Ovary (tissue), 10 donors: ENCODE measurements at places on chromosomes 1 and 21. TPM values are rescaled to one million over a fixed set of nuclear protein-coding genes. Genes with fewer than 3 reads are reported as not detected.

The COL6A2 gene
- 831 TPM for total RNA-seq

The CD34 gene
- 21.9 TPM for total RNA-seq

The MATN1 gene
- 0.72 TPM for total RNA-seq

DNA sequence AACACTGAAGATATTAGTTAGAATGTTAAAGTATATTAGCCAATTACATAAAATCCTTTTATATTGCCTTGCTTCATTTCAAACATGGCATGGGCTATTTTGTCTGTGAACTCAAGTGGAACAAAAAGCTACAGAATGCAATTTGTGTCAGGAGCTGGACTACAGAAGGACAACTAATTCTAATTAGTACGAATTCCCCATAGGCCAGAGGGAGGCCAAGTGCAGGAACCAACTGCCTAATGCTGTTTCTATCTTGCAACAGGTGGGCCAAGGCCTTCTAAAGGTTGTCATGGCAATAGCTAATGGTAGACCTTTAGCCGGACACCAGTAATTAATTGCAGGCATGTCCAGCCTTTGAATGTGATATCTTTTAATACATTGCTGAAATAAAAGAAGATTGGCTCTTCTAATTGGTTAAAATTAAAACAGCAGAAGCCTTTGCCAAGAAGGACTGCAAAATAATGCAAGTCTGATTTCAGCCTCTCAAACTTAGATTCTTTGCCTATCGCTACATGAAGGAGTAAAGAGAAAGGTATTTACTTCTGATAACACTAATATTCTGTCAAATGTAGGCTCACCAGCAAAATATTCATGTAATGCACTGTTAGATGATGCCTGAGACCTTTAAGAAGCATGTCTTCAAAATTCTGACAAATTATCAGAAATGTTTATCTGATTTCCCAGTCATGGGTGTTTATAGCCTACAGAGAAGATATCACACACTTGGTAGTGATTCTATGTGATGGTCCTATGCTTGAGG lies 232.1 kb downstream of the LMO4 start:
- DNase-seq = no peak

DNA sequence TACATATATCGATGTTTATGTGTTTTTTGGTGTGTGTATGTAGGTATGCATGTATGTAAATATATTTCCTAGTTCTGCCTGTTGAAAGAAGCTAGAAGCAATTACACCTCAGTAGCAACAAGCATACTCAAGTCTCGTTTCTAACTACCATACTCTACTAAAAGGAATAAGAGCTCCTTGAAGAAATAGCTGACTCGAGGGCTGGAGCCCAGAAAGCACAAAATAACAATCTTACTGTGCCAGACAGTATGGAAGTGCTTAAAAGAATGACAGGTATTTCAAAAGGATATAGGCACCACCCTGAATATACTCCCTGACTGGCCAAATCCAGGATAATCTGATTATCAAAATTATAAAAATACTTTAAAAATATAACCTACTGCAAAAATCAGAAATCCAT lies 23.2 kb downstream of the FUBP1 start:
- DNase-seq = no peak

GRCh38 chr1:193417403-193417802 lies 231.0 kb upstream of the B3GALT2 start:
- DNase-seq = no peak

DNA sequence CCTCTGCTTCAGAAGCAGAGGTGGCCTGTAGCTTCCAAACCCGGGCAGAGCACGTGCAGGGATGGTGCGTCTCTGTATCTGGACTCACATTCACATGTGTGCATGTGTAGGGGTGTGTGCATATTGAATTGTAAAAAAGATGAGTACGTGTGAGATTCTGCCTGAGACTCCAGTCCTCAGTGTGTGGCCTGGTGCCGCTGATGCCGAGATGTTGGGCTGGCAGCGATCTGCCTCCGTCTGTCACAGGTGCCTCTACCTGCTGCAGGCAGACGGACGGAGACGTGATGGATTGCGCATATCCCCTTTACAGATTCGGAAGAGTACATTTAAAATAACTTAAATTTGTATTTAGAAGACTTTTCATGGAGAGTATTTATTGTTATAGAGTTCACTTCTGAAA lies 53.6 kb downstream of the ADARB1 start:
- DNase-seq = no peak

GRCh38 chr1:10361515-10361914 lies 37.3 kb upstream of the PGD start:
- DNase-seq = no peak

DNA sequence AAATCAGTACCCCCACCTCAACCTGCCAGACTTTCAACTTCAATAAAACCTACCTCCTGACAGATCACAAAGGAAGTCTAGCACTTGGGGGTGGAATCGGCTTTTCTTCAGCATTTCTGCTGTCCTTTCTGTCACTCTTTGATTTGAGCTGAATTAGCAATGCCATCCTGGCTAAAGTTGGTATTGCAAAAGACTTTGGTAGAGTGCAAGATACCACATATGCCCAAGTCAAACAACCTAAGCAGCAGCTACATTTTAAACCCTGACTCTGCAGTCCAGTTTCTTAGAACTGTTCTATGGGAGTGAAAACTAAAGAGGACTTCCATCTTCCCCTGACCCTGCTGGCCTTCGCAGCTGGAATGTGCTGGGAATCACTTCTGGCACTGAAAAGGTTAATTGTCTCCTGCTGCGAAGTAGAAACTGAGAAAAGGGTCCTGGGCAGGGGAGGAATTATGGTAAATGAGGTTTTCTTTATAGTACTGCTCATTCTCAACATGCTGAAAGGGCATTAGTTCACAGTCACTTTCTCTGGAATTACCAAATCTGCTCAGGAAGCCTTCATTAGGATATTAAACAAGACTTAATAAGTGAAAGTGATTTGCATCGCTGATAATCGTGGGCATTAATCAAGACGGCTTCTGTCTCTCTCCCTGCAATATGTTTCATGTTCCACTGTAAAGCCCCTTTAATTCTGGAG lies 126.2 kb upstream of the SMYD2 start:
- no peak for DNase-seq

DNA sequence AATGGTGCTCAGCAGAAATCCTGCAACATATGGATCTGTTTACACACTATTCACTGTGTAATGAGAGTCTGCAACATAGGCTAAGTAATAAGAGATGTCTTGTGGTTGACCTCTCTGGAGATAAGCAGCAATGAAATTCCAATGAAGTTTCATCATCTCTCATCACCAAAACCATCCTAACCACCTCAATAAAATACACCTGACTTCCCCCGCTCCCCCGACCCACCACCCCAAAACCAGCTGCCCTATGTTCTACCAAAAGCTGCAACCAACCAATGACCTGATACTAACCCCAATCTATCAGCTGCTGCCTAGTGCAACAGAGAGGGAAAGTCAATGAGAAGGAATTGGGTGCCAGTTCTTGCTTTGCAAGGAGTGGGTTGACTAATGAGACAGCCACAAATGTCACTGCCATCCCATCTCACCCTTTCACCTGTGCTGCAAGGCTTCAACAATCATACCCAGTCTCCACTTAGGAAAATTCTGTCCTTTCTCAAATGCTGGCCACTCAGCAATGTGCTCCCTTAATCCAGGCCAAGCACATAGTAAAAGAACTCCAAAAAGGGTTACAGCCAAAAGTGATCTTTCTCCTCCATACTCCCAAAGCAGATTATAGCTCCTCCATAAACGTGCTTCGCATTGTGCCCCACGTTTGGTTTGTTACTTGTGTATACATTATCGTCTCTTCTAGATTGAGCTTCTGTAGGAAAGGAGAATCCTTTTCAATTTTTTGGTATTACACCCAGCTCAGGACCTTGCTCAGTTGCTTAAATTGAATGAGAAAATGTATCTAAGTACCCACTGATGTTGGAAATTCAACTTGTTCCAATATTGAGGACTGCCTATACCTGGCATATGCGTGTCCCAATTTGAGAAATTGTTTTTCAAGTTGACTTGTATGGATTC lies 29.0 kb downstream of the MRPL39 start:
- DNase-seq = no peak

DNA sequence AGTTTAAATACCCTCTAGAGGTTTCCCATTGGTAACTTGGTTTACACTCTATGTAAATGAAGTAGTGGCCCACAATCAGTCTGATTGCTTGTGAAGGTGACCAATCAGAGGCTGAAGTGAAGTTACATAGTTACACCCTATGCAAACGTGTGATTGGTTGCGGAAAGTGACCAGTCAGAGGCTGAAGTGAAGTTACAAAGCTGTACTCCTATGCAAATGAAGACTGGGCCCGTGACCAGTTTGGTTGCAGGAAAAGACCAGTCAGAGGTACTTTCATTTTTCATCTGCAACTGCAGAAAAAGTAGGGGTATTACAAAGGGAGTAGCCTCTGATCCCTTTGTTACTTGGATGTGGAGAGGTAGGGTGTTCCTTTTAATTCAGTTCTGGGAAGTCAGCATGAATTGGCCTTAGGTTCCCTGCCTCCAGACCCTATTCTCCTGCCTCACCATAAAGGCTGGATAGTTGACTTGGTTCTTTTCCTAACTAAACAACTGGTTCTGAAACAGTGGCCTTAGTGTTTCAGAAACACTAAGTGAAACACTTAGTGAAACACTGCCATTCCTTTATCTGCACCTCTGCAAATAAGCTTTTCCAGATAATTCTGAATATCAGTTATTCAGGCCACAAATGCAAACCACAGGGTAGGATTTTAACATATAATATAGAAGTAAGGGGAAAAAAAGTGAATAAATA lies 39.3 kb downstream of the MAGI3 start:
- no peak for DNase-seq

DNA sequence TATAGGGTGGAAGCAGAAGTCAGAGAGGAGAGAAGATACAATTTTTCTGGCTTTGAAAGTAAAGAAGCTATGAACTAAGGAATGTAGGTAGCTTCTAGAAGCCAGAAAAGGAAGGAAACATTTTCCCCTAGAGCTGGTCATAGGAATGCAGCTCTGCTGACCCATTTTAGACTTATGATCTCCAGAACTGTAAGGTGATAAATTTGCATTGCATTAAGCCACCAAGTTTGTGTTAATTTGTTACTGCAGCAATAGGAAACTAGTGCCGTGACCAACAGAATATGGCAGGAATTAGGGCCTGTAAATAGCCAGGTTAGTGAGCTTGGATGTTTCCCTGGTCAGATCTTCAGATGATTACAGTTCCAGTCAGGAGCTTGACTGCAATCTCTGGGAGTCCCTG lies 244.3 kb upstream of the C1orf105 start:
- no peak for DNase-seq
